Stimulated activated CD8-positive, alpha-beta memory T cell treated with anti-CD3 and anti-CD28 coated beads, Interleukin-4, amount 100 ng/mL, for 48 hours (primary cell): ENCODE measurements at places on chromosomes 7 and 10.

- no peak for DNase-seq
Measured at GRCh38 chr7:14734839-14735321, 167.7 kb downstream of the DGKB start.

- DNase-seq = no peak
Measured at GRCh38 chr10:79335470-79336235, 11.6 kb upstream of the PPIF start.

DNA sequence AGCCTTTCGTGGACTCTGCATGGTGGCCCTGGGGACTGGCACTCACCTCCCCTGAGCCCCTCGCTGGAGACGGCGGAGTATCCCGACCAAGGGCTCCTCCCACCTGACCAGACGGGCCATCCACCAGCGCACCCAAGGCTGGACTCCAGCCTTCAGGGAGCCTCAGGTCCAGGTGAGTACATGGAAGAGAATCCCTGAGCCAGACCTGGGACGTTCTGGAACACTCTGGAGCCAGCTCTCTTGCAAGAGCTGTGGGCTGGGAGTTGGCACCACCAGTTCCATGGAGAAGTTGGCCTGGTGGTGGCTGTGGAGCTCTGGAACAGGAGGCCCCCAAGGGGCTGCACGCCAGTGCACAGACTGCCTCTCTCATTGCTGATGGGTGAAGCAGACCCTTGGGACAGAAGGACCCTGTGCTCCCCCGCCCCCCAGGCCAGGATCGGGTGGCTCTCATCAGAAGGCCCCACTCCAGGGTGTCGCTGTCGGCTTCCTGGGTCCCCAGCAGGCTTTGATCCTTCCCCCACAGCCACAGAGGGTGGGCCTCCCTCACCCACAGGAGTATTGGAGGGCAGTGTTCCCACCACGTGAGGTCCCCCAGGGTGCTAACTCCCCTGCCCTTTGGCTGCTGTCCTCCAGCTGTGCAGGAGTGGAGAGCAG is 189.9 kb downstream of the EBF3 start:
- DNase-seq = peak; percentile 16

- DNase-seq = no peak
Measured at GRCh38 chr7:12609561-12609960, 39.0 kb downstream of the SCIN start.

DNA sequence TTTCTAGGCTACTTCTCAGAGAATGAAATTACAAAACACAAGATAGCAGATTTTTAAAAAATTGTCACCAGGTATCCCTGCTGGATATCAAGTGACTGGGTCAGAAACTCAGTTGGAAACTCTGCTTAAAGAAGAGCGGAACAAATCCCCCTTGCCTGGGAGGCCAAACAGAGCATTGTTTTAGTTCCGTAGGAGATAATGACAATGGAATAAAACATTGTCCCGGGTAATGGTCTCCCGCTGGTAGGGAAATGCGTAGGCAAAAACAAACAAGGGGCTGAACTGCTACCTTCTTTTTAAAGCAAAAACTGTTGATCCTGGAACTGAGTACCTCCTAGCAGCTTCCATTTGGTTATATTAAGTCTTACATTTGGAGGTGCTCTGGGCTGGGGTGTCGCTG is 21.3 kb upstream of the VAX1 start:
- DNase-seq = no peak

DNA sequence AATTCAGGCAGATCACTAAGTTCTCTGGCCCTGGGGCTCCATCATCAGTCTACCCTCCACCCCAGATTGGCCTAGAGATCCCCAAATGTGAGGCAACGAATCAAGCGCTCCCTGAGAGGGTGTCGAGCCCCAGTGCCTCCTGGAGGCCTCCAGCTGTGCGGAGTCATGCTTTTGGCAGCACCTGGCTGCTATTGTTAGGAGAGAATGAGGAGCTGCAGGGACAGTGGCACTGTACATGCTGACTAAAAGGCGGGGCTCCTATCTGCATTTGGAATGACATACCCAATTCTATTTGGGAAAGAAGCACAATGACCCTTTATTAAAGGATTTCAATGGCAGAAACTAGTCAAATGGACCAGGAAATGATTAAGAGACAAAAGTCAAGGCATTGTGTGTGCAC is 161.8 kb downstream of the DPY19L1 start:
- DNase-seq = no peak

GRCh38 chr7:15015545-15016314 is 113.2 kb upstream of the DGKB start:
- DNase-seq = no peak

DNA sequence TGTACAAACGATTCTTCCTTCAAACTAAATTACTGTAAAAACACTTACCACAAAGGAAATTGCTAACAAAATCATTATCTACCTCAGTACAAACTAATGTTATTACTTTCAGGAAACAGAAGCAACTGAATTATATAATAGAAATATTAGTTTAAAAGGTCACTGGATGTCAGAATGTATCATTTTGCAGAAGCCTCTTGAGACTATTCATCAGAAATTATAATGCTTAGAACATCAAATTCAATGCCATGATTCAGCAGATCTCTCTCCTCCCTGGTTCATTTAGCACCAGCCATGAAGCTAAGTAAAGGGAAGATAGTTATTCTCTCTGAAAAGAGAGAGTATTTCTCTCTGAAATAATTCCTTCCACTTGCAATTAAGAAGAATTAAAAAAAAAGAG is 223.3 kb downstream of the IMMP2L start:
- no peak for DNase-seq

GRCh38 chr7:44075296-44076075 is 6.8 kb downstream of the POLM start:
- DNase-seq = no peak

DNA sequence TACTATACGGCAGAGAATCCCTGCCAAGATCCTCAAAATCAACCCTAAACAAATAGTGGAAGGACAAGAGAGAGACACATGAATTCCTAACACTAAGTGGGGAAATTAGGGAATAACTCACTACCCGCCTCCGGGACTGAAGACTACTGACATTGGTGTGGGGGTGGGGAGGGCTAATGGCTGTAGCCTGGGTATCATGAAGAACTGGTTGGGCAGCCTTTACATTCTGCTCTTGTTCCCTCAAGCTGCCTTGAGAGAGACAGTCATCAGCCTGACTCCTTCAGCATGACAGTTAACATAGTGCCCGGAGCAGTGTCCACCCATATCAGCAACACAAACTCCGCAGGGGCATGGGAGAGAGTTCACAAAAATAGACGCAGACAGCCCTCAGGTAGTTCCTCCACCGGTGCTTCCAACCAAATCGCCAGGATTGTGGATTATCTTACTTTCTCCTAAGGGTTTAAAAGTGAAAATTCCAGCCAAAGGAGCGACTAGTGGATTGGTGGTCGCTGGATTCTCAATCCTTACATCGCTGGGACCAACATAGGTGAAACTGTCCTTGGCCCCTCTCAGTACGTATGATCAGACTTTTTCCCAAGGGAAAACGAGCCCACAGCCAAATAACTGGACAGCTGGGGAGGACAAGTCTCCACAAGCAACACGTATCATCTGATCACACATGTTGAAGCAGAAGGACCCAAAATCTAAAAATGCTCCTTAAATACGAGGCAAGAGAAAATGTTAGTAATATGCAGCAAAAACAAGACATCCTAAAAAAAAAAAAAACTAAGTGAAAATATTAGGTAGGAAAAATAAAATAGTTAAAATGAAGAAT is 22.6 kb downstream of the TMEM254 start:
- no peak for DNase-seq

DNA sequence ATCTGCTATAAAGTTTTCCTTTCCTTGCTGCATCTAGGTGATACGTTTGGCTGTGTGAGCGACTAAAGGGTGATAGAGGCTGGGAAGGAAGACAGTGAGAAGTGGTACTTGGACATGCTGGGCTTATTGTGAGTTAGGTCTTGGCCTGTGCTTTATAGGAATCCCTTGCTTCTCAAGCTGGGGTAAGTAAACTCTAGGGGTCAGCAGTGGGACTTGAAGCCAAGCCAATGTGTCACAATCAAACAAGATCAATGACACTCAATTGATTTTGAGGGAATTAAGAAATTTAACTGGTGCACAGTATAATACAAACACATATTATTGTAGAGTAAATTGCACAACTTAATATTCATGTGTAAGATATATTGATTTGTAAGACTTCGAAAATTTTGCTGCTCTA is 155.8 kb upstream of the AOAH start:
- no peak for DNase-seq

DNA sequence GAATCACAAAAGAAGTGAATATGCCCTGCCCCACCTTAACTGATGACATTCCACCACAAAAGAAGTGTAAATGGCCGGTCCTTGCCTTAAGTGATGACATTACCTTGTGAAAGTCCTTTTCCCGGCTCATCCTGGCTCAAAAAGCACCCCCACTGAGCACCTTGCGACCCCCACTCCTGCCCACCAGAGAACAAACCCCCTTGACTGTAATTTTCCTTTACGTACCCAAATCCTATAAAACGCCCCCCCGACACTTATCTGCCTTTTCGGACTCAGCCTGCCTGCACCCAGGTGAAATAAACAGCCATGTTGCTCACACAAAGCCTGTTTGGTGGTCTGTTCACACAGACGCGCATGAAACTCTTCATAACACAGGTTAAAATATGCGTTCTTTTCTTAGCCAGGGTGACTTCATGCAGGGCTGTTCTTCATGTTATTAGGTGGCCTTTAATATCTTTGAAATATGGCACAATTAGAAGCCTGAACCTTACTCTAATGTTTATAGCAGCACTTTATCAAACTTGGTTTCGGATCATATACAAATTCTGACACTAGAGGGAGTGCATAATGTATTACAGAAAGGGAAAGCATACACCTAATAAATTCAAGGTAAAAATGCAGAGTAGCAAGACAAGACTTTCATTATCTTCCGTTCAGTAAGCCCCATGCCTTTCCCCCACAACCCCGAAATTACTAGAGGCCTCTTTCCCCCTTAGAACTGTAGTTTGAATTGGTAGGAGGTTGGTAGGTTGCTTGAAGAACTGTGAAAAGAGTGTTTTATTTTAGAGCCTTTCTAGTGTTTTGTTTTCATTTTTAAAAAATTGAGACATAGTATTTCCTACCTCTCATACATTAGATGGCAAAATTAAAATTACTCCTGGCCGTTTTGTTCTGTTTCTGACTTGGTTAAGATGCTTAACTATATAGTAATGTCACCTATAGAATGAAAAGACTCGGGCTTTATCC is 117.9 kb downstream of the NPY start:
- no peak for DNase-seq
